T follicular helper cell (primary cell): ENCODE measurements at places on chromosomes 11 and 22.

GRCh38 chr11:69049490-69049867, 747 bp downstream of the TPCN2 start:
- no peak for DNase-seq

DNA sequence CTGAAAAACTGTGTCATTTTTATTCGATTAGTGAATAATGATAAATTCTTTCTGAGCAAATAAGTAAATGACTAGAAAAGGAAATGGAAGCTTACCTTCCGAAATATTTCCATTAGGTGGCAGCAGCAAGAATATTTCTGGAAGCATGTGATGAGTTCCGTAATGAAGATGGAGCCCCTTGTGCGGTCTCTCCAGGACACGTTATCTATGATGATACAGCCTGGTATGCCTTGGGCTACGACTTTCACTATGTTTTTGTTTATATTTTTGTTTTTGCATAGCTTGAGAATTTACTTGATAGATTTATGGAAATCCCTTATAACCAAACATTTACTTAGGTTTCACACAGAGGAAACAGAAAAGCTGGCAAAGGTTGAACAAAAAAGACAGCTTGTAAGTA, 25.7 kb downstream of the CASP5 start:
- no peak for DNase-seq

DNA sequence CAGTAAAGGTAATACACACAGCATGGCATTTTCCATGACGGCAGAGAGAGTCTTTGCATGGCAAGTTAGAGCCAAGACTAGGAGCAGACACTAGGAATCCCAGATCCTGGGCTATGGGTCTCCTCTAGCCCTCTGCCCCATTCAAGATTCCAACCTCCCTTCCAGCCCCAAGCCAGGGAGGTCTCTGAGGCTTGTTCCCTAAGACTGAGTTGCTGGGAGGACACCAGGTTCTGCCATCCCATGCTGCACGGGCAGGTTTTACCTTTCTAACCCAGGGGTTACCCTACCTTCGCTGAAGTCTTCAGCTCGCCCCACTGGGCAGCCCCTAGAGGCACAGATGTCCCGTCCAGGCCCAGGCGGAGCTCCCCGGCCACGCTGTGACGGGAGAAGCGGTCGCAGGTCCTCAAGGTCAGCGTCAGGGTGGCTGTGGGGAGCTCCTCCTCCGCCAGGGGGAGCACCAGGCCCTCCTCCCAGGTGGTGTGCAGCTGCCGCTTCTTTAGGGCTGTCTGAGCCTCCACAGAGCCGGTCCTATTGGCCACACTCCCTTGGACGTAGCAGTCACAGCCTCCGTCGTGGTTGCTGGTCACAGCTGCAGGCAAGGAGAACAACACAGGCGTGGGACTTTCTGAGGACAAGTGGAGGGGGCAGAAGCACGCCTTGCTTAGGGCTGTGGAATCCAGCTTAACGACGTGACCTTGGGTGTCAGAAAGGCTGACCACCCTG, 33.8 kb downstream of the SYT13 start:
- peak; percentile 8 for DNase-seq

DNA sequence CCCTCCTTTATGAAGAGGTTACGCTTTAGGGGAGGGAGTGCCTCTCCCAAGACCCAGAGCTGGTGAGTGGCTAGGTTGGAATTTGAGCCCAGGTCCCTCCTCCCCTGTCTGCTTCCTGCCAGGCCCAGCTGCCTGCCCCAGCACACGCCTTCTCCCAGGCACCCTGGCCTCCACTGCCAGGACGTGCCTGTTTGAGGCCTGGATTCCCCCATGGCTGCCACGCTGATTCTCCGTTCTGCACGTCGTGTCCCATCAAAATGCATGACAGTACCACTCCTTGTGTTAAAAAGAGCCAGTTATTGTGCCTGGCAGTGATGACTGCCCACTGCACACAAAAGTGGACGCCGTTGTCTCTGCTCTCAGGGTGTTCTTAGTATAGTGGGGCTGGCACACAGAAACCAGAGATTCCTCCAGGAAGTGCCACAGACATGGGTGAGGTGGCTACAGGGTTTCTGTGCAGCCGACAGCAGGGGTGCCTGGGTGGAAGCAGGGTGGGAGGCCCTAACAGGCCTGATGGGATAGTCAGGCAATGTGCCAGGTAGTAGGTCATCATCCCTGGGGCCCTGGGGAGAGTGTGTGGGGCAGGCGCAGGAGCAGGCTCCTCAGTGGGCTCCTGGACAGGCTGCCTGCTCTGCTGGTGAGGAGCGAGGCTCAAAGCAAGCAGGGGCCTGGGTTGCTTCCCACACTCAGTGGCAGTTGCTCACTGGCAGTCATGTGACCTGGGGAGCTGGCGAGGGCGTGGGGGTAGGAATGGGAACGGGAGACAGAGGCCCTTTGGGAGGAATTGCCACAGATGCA, 24.2 kb downstream of the MED15 start:
- no peak for DNase-seq

DNA sequence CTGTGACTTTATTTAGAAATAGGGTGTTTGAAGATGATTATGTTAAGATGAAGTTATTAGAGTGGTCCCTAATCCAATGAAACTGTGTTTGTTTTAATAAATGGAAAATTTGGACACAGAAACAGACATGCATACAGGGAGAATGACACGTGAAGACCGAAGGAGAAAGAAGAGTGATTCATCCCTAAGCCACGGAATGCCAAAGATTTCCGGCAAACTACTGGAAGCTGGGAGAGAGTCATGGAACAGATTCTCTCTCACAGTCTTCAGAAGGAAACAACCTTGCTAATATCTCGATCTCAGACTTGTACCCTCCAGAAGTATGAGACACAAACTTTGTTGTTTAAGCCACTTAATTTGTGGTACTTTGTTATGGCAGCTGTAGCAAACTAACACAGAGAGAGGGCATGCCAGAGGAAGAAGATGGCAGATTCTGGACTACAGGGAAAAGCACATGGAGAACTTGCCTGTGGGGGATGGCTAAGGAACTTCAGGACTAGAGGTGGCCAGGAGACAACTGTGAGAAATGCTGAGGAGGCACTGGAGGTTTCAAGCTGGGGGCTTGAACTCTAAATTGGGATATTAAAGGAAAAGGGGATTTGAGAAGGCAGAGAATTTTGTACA, 733.5 kb upstream of the CCDC90B start:
- no peak for DNase-seq

DNA sequence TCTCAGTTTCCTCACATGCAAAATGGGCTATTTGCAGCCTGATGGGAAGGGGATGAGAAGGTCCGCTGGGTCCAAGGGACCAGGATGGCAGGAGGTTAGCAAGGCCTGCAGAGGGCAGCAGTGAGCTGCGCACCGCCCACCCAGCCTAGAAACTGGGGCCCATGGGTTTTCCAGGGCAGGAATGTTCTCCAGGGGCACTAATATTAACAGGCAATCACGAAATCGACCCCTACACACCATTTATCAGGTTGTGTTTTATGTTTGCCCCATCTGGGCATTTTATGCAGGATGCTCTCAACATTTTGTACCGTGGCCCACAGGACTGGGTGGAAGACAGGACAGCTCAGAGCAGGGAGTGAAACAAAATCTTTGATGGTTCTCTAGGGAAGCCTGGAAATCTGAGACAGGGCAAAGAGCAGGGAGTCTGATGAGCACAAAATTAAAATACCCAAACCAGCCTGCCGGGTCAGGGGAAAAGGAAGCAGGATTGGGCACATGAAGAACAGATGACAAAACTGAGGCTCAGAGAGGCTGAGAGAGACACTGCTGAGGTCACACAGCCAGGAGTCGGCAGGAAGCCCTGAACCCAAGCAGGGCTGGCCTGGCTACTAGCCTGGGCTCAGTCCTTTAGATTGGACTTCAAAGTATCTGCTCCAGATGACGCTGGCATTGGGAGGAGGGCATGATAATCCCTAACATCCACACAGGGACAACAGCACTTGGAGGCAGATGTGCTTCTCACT, 1.6 kb upstream of the BCR start:
- DNase-seq, result peak; percentile 45

GRCh38 chr11:70147668-70148067, 55.4 kb upstream of the FADD start:
- DNase-seq, result no peak

GRCh38 chr22:29130476-29130875, 57.6 kb downstream of the KREMEN1 start:
- DNase-seq, result no peak

DNA sequence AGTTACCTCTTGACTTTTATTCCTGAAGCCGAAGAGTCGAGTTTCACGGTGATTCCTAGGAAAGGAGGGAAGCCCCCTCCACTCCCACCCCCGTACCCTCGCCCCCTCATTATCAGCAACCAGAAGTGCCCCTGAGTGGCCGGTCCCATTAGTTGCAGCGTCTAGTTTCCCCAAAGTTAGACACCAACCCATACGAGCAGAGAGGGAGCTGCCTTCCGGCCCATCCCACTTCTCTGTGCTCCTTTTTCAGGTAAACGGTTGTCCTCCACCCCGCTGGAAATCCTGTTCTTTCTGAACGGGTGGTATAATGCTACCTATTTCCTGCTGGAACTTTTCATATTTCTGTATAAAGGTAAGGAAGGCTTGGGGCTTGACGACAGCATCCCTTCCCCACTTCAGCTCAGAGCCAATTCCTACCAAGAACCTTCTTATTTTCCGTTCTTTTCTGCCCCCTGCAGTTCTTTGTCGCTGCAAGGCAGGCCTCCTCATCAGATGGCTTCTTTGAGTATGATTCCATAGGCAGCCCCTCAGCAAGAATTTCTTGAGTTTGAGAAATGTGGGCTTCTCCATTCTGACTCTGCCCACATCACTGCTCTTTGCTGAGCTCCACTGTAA, 701 bp downstream of the TMEM216 start:
- DNase-seq, result no peak

DNA sequence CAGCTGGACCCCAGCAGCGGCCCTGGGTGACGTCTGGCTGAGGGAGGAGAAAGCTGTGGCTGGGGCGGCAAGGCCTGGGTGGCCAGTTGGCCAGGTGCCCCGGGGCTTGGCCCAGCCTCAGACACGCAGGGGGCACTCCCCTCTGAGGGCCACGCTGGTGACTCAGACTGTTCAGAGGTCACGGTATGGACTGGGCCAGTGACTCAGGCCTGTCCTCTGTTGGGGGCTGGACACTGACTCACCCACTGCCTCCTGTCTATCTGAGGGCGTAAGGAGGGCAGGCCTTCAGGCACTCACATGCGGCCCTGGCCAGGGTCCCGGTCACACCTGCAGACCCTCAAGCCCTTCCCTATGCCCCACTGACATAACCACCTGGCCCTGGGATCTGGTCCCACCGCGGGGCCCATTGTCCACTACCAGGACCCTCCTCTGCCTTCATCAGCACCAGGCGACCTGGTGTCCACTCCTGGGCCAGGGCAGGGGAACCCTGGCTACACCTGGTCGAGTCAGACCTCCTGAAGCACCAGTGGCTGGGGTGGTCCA, 3.7 kb upstream of the MUC5AC start:
- no peak for DNase-seq

DNA sequence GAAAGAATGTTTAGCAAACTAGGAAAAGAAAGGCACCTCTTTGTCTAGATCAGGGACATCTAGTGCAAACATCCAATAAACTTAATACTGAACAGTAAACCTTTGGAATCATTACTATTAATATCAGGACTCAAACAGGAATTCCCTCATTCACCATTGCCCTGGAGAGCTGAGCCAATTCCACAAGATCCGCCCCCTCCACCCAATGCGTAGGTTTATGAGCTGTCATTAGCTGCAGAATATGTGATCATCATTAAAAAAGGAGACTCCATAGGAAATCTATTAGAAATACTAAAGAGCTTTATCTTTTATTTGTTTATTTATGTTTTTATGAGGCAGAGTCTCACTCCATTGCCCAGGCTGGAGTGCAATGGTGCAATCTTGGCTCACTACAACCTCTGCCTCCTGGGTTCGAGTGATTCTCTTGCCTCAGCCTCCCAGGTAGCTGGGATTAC, 5.5 kb downstream of the IL17REL start:
- no peak for DNase-seq

- no peak for DNase-seq
These were observed 13.4 kb downstream of the CCDC134 start for GRCh38 chr22:41813726-41814410.

DNA sequence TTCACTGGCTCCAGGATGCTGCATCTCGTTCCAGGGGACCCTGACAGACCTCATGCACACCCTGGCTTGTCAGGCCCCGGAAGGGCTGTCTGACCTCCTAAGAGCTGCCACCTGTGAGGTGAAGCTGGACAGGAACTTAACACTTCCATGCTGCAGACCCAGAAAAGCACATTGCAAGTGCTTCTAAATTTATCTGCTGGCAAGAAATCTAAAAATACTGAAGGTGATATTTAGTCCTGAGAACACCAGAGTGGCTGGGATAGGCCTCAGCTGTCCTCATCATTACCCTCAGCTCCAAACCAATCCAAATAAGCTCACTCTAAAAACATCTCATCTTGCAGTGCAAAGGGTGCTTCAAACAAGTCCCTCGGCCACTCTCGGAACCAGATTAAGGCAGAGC, 46.7 kb downstream of the ABTB2 start:
- no peak for DNase-seq

DNA sequence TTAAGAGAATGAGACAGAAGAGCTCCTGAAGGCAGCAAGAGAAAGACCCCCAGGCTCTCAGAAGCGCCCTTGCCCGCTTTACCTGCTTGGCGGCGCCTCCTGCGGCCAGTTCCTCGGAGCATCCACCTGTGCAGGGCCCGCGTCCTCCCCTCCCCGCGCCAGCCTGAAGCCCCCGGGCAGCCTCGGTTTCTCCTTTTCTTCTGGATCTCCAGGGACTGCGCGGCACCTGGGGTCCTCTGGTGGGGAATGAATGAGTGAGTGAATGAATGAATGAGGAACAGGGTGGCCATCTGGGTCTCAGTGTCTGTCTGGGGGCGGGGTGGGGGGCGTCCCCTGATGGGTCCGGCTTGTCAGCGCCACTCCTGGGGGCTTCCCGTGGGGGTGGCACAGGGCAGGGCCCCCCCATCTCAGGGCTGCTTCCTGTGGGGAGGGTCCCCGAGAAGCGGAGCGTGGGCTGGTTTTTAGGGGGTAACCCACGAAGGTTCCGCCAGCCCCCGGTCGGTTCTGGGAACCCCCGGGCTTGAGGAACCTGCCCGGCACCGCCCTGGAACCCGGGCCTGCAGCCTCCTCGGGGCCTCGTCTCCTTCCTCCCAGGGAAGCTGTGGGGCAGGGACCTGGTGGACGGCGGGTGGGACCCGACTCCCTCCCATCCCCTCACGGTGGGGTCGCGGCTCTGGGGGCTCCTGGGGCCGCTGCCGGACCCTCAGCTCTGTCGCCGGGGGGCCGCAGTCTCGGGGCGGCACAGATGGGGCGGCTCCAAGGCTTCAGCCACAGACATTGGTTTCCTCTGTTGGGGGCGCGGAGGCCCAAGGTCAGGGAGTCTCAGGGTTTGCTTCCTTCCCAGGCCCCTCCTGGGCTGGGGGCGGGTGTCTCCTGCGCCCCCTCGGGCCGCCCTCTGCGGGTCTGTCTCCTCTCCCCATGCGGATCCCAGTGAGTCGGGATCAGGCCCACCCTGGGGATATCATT, 8.3 kb upstream of the KRTAP5-7 start:
- no peak for DNase-seq

- DNase-seq, result no peak
These were observed 187.6 kb downstream of the ADAMTS15 start for GRCh38 chr11:130635937-130636630.

- no peak for DNase-seq
These were observed 206.0 kb downstream of the DYNC2H1 start for GRCh38 chr11:103315248-103315647.
